ENCODE measurements at places on chromosomes 3 and 15. TPM values are rescaled to one million over a fixed set of nuclear protein-coding genes. Genes with fewer than 3 reads are reported as not detected.

PTH1R gene
- not detected for total RNA-seq

DNA sequence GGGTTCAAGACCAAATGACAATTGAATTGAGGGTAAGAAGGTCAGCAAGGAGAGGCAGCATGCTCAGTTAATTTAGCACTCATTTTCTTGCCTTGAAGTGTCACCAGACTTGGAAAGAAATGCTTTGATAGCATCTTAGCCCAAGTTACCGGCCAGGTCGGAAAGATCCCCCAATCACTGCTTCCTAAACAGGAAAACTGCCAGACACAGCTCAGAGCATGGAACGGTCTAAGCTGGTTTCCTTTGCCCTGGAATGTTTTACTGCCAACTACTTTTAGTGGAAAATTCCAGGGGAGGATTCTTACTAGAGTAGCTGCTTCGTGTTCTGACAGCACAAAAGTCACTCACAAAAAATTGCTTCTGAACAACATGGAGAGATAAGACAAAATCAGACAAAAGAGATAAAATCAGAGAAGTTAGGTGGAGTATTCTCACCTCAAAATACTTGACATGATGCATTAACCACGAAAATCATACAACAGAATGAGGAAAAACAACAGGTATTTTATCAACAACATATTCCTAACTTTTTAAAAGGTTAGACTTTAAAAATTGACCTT is 65.5 kb downstream of the CCR4 start:
- DNase-seq, result no peak
- no peak overlapping the region for H3K27ac ChIP-seq
- H3K36me3 ChIP-seq, result no peaks in the 10 kb centered on the region

GRCh38 chr3:187281191-187281714 is 10.3 kb downstream of the MASP1 start:
- peaks cover 8% of the 10 kb centered on the region for H3K4me1 ChIP-seq
- no peaks in the 10 kb centered on the region for H3K36me3 ChIP-seq
- H3K27me3 ChIP-seq, result no peaks in the 10 kb centered on the region
- DNase-seq, result no peak

DNA sequence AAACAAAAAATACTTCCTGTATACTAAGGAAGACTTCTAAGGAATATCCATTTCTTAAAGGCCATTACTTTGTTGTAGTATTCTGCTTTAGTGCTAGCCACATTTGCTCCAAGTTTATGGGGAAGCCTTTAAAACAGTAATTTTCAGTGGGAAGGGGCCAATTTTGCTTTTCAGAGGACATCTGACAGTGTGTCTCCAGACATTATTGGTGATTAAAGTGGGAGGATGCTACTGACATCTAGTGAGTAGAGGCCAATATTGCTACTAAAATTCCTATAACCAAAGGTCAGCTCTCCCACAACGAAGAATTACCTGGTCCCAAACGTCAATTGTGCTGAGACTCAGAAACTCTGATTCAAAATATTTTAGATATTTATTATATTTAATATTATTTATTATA is 24.8 kb downstream of the SLC28A2 start:
- H3K36me3 ChIP-seq, result no peaks in the 10 kb centered on the region
- no peak overlapping the region for H3K27ac ChIP-seq
- no peak overlapping the region for H3K4me3 ChIP-seq

Data from neural progenitor cell (in vitro differentiated cells).